Kidney epithelial cell (primary cell): ENCODE measurements at places on chromosomes 1 and 21. TPM values are rescaled to one million over a fixed set of nuclear protein-coding genes. Genes with fewer than 3 reads are reported as not detected.

The FCER1G gene
- total RNA-seq: not detected in 2 replicates

The TSPAN1 gene
- total RNA-seq: 52.7 and 68.5 TPM in 2 replicates

The IARS2 gene
- 66.3 and 71.8 TPM in 2 replicates for total RNA-seq

GRCh38 chr1:157992031-157992832 lies 1.2 kb upstream of the KIRREL1 start:
- no peak for DNase-seq

GRCh38 chr1:200751717-200752116 lies 13.0 kb downstream of the CAMSAP2 start:
- no peak for DNase-seq

DNA sequence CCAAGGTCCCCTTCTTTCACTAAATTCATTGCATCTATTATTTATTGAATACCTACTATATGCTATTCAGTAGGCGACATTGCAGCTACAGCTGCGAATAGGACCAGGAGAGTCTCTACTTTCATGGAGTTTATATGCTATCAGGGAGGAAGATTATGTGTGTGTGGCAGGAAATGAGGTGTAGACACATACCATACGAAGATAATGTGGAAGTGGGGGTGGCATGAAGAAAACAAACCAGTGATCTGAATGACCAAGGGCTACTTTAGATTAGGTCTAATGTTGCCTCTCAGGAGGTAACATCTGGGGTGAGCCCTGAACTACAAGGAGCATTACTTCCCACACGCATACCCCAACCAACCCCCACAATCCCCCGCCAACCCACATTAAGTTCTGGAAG lies 1.0 kb upstream of the PPIH start:
- no peak for DNase-seq

- no peak for DNase-seq
Measured at GRCh38 chr1:93705892-93706500, 24.4 kb upstream of the BCAR3 start.

- no peak for DNase-seq
Measured at GRCh38 chr1:101030881-101031280, 5.3 kb upstream of the DPH5 start.

GRCh38 chr1:64097859-64098258 lies 105.6 kb upstream of the UBE2U start:
- DNase-seq: no peak

DNA sequence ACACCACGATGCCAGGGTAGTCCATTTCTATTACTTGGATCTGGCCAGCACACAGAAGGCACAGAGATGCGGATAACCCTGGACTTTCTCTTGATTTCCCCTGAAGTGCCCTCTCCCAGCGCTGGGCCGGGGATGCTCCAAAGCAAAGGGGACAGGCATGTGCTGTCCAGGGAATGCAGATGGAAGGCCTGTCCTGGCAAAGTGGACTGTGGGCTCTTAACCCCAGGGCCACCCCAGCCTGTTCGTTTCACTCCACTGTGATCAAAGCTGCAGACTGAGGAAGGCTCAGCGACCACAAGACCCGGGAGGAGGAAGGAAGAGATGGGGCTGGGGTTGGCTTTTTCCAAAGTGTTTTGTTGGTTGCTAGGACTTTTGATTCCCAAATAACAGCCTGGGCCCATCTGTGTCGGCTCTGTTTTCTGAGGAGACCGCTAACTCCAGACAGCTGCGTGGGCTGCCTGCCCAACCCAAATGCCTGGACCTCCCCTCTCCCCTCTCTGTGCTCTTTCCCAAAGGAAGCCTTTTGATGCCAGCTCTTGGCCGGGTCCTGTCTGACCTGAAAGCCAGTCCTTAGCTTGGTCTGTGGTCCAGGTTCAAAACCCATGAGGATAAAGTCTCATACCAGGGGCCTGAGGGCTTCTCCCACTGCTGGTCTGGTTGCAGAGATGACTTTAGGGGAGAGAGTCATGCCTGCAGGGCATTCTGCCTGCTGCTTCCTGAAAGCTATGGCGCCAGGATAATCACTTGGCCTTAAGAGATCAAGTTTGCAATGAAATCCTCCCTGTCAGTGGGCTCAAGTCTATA lies 119.6 kb upstream of the CD34 start:
- DNase-seq: no peak

DNA sequence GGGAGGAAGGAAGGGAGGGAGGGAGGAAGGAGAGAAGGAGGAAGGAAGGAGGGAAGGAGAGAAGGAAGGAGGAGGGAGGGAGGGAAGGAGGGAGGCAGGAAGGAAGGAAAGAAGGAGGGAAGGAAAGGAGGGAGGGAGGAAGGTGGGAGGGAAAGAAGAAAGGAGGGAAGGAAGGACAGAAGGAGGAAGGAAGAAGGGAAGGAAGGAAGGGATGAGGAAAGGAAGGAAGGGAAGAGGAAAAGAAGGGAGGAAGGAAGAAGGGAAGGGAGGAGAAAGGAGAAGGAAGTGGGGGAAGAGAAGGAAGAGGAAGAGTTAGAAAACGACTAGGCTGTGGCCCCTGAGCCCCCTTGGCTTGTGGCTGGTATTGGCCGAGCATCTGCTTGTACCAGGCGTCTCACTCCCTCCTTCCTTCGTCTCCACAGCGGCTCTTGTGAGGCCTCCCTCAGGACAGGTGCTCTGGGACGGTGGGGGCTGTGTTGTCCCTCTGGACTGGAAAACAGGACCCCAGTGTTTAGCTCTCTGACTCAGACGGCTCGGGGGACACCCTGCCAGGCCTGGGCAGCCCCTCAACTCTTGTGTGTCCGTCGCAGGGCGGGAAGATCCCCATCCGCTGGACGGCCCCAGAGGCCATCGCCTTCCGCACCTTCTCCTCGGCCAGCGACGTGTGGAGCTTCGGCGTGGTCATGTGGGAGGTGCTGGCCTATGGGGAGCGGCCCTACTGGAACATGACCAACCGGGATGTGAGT lies 36.2 kb upstream of the C1QA start:
- DNase-seq: no peak

- no peak for DNase-seq
Measured at GRCh38 chr1:4083231-4084047, 183.4 kb upstream of the C1orf174 start.
